ENCODE measurements at places on chromosomes 6 and 20.

DNA sequence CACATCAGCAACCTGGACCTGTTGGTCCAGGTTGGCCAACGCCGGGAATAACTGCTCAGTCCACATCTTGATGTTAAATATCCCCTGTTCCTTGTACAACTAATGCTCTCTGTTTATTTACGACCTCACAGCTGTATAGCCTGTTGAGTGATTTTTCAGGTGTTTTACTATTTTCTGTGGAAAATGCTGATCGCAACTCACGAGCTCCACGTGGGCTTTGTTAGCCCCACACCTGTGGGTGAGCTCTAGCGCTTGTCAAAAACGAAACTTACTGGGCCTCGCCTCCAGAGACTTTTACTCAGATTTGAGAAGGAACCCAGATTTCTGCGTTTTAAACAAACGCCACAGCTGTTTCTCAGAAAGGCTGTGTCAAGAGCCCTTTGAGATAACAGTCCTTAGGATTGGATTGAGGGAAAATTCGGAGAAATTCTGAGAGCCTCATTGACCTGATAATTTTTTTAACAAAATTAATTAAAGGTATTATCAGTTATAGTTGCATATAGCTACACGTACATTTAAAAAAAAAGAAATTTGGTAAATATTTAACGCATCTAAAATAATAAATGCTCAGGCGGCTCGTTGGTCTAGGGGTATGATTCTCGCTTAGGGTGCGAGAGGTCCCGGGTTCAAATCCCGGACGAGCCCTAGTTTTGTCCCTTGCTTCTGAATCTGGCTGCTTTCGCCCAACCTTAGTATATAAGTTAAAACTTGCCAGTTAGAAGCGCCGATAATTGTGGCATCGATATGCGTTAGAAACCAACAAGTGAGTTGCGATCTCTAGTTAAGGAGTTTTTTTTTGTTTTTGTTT, 16.7 kb downstream of the HMGN4 start:
- no peak for DNase-seq

GRCh38 chr20:23065266-23066201, 16.1 kb upstream of the THBD start:
- DNase-seq, result no peak

GRCh38 chr6:110882274-110882619, 7.7 kb downstream of the AMD1 start:
- DNase-seq, result no peak

DNA sequence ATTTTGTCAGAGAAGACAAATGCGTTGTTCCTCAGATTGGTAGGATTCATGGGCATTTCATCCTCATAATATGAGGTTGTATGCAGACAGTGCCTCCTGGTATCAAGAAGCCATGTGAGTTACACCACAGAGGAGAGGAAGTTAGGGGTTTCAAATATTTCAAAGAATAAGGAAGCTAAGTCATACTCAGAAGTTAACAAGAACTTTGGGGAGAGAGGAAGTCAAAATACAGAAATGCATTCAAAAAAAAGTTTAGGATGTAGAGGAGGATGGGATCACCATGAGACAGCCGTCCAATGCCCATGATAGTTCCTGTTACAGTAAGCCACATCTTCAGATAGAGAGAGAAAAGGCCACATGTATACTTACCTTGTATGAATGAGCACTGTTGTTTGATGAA, 22.3 kb downstream of the HLA-DOB start:
- DNase-seq, result no peak

DNA sequence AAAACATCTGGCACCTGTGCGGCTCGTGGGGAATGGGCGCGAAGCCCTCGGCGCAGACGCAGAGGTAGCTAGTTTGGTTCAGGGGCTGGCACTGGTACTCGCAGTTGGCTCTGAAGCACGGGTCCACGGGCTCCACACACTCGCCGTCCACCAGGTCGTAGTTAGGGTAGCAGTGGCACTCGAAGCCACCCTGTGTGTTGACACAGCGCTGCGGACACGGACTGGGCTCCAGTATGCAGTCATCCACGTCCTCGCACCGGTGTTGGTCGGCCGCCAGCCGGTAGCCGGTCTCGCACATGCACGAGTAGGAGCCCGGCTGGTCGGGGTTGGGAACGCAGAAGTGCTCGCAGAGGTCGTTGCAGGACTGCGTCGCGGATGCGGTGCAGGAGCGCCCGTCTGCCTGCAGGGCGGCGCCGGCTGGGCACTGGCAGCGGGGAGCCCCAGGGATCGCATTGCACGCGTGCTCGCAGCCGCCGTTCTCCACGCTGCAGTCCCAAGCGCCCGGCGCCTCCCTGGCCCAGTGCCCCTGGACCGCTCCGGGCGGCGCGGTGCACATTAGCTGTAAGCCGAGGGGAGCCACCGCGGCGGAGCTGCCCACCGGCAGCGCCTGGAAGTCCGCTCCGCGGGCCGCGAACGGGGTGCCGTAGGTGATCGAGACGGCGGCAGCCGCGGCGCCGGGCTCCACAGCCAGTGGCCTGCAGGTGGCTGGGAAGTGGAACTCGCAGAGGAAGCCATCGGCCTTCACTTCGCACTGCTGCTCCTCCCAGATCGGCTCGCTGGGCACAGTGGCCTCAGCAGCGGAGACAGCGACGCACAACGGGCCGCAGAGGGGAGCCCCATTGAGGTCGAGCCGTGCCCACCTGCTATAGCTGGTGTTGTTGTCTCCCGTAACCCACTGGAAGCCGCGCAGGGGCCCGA, 930 bp downstream of the THBD start:
- peak; percentile 80 for DNase-seq

- DNase-seq, result no peak
Observed at GRCh38 chr6:117265410-117266256, at the start of gene VGLL2. VGLL2 (plus strand) TSS chr6:117265558; CDS start chr6:117265764, 206 bp downstream.

DNA sequence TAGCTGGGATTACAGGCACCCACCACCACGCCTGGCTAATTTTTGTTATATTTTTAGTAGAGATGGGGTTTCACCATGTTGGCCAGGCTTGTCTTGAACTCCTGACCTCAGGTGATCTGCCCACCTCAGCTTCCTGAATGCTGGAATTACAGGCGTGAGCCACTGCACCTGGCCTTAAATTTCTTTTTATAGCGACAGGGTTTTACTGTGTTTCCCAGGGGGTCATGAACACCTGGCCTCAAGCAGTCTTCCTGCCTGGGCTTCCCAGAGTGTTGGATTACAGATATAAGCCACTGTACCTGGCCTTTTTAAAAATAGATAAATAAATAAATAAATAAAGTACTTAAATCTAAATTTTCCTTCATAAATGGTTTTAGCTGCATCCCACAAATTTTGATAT, 57.5 kb downstream of the LIN28B start:
- DNase-seq, result no peak

- DNase-seq, result no peak
Observed at GRCh38 chr6:143998686-143999085, 9.4 kb downstream of the PLAGL1 start.

DNA sequence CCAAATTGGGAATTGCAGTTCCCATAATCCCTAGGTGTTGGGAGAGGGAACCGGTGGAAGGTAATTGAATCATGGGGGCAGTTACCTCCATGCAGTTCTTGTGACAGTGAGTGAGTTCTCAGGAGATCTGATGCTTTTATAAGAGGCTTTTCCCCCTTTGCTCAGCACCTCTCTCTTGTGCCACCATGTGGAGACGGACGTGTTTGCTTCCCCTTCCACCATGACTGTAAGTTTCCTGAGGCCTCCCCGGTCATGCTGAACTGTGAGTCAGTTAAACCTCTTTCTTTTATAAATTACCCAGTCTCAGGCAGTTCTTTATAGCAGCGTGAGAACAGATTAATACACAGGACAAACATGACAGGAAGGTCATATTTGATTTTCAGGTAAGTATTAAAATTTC, 25.3 kb upstream of the HECA start:
- no peak for DNase-seq

DNA sequence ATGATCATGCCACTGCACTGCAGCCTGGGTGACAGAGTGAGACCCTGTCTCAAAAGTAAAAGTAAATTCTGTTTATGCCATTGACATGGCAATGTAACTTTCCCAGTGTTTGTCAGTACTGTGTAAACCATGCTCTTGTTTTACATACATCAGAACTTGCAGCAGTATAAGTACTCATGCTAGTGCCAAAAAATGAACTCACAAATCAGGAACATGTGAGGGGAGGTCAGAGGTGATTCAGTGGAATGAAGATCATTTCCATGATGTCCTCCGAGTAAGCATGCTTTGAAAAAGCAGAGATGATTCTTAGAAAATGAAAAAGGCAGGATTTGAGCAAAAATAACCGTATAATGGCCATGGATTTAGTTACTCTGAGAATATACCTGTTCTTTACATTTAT, 81.9 kb downstream of the ANKS1A start:
- DNase-seq, result no peak

GRCh38 chr6:124557873-124558272, 404.4 kb upstream of the RNF217 start:
- DNase-seq, result no peak

- no peak for DNase-seq
Observed at GRCh38 chr6:76347539-76347938, 275.1 kb upstream of the IMPG1 start.

DNA sequence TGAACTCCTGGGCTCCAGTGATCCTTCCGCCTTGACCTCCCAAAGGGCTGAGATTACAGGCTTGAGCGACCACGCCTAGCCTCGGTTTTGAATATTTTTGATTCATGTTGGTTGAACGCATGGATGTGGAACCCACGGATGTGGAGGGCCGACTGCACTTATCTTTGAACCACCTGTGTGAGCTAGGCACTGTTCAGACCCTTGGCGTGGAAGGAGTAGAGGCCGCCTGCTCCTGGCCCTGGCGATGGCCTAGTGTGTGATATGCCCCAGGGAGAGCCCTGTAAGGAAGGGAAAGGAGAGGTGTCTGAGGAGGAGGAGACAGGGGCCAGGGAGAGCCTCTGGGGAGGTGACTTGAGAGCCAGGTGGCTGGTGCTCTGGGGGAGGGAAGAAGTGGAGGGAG, 64.3 kb downstream of the BCAS4 start:
- no peak for DNase-seq

GRCh38 chr6:26156850-26157250, 69.6 kb downstream of the HFE start:
- peak; percentile 75 for DNase-seq

- no peak for DNase-seq
Observed at GRCh38 chr20:38649275-38649891, 47.8 kb downstream of the ARHGAP40 start.

DNA sequence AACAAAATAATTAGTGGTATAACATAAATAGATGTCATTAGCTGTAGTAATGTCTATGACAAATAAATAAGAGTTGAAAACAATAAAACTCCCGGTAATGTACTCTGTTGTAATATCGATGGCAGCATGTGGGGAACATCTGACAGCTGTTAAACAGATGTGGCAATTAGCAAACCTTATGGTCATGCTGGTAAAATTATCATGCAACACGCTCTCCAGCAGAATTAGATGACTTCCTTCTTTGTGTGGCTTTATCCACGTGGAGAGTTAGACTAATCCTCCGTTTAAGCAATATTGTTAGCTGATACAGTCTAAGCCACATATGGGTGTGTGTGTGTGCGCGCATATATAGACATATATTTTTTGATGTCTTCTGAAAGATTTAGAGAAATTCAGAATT, 77.7 kb upstream of the ZFP64 start:
- DNase-seq, result no peak

DNA sequence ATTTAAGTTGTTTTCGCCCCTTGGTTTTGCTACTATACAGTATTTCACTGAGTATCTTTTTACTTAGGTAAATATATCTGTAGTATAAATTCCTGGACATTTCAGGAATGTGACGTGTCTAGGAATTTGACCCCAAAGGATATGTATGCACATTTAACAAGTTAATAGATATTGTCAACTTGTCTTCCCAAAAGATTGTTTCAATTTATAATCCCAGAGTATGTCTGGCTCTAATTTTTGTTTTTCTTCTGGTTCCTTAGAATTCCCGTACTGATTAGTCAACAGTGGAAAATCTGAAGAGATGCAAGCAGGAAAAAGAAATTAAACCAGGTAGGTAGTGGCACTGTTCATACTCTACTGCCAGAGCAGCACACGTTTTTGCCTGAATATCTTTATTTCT, 7.2 kb downstream of the PKIG start:
- no peak for DNase-seq

- no peak for DNase-seq
Observed at GRCh38 chr6:27121640-27122039, 125.9 kb upstream of the PRSS16 start.

- no peak for DNase-seq
Observed at GRCh38 chr20:12617076-12617475, 391.7 kb upstream of the SPTLC3 start.

GRCh38 chr6:80341330-80341729, 234.9 kb downstream of the BCKDHB start:
- DNase-seq, result no peak

DNA sequence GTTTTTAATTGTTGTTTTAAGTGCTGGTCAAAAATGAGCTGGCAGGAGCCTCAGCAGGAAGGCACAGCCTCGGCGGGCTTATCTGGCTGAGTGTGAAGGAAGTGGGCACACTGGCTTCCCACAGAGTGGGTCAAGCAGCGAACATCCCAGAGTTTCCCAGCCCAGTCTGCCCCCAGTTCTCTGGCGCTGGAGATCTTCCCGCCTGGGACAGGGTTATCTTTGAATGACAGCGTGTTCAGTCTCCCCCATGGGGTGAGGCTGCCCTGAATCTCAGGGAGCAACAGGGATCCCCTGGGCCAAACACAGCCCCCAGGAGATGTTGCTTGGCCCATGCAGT, 122.2 kb upstream of the PTPN1 start:
- DNase-seq, result no peak

DNA sequence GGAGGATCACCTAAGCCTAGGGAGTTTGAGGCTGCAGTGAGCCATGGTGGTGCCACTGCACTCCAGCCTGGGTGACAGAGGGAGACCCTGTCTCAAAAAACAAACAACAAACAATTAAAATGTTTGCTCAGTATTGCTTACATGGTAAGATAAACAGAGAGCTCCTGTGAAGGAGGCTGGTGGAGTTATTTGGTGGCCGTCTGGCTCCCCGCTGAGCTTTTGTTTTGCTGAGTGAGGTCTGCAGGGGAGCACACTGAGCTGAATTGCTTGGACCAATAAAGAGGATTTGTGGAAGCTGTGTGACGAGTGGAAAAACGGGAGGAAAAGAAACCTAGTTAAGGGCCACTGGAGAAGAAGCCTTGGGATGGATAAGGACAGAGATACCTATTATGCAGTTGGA, 41.1 kb upstream of the BMP6 start:
- DNase-seq, result no peak

GRCh38 chr6:154511791-154512190, 1.3 kb upstream of the CNKSR3 start:
- DNase-seq, result no peak

DNA sequence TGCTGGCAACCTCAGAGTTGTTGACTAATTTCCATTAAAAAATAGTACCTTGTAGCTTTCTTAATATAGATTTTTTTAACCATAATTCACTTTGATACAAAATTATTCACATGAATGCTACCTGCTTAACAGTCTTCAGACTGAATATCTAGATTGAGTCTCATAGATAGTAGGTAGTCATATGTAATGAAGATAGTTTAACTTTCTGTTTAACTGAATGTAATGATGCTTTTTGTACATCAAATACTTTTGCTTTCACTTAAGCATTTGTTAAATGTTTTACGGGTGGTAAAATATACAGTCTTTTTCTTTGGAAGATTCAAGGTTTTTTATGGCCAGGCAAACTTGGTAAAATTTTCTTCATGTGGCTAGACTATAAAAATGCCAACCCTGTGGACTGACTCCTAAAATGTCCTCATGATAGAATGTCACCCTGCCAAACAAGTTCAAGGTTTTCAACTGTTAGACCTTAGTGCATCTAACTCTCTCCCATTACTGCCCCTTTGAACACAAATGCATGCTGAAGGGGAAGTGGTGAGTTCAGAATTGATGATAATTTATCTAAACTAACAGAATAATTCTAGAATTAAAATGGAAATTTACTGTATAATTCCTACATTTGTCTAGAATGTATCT, 16.4 kb downstream of the TBPL1 start:
- no peak for DNase-seq

Data from RWPE2 (cell line).